ENCODE measurements at places on chromosomes 1 and 21.

GRCh38 chr1:182716740-182717720 lies 32.6 kb upstream of the RGS8 start:
- DNase-seq, result no peak

DNA sequence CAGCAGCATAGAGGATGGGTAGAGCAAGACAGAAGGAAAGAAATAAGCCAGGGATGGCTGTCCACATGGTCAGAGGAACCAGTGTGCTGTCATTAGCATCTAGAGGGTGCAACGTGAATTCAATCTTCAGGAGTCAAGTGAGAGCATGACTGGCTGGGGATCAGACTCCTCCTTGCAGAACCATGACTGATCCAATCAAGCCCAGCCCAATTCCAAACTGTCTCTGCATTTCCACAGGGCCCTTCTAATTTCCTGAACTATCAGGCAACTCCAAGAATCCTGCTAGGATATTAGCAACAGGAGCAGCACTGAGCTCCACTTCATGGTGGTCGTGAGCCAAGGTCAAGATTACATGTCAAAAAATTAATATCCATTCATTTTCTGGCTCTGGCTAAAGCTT lies 166.8 kb upstream of the CAMK1G start:
- DNase-seq, result no peak

GRCh38 chr1:5565281-5566125 lies 426.7 kb downstream of the NPHP4 start:
- no peak for DNase-seq

DNA sequence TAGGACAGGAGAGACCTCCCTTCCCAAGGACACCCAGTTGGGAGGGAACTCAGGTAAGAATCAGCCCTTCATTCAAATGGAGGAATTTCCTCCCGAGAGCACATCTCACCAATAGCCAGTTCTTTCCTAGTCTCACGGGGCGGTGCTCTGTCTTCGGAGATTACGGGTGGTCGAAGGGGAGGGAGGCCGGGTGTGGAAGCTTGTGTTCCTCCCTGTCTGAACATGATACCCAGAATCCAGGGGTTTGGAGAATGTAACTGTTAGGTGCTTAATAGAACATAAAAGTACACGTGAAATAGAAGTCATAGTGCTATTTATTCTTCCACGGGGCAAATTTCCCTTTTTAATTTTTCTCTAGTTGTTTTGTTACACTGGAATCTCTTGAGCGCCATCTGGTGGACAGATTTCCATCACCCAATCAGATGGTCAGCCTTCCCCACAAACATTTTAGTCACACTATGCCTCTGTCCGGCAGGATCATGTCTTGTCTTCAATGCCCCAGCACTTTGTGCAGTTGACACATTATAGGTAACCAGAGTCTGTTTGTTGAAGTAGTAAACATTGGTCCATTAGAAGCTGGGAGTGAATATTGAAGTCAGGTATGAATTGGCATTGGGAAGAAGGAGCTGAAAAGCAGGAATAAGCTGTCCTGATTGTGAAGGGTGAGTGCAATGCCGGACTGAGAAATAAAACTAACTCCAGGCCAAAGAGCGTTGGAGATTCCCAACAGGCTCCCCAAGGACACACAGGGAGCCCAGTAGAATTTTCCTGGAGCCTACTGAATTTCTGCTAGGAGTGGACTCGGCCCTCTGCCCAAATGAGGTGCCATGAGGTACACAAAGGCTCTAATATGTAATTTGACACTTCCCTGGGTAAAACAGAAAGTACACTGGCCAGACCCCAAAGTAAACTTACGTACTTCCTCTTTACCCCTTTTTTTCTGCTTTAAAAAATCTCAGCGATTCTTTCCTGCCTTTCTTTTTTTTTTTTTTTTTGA lies 27.6 kb upstream of the ZNF697 start:
- DNase-seq, result peak; percentile 30

GRCh38 chr1:57423656-57424211 lies at the start of gene DAB1:
Gene DAB1 (minus strand): TSS chr1:57424060. CDS start chr1:57291030, 133,030 bp downstream.
- DNase-seq, result no peak

GRCh38 chr1:178532392-178532791 lies 19.5 kb downstream of the TEX35 start:
- peak; percentile 64 for DNase-seq

- DNase-seq, result no peak
Measured at GRCh38 chr1:116854403-116854690, 55.4 kb upstream of the PTGFRN start.

DNA sequence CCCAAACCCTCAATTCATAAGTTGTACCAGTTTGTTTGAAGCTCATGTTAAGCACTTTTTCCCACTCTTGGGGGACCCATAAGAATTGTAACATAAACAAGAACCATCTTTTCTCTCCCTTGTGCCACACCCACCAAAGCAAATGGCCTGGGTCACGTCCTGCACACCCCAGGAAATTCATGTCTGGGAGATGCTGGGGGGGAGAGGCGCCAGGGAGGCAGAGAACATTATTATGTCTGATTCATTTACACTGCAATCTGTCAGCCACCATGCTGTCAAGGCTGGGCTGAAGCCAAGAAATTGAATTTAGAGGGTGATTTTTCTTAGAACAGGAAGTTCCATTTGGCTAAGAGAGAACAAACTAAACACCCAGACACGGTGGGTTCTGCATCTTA lies 37.2 kb upstream of the IPO9 start:
- DNase-seq, result no peak
